Dermis blood vessel endothelial cell (primary cell): ENCODE measurements at places on chromosomes 3 and 15. TPM values are rescaled to one million over a fixed set of nuclear protein-coding genes. Genes with fewer than 3 reads are reported as not detected.

The TNIK gene
- total RNA-seq: 8.2 and 30.3 TPM in 2 replicates

The C3orf70 gene
- total RNA-seq: 2.6 and 2.8 TPM in 2 replicates

GRCh38 chr3:45529697-45530096 is 64.9 kb upstream of the LIMD1 start:
- no peak for DNase-seq

GRCh38 chr3:52820736-52821135 is 9.7 kb downstream of the ITIH4 start:
- peak; percentile 63 for DNase-seq

GRCh38 chr3:36366308-36366707 is 14.0 kb upstream of the STAC start:
- DNase-seq: no peak

- DNase-seq: peak; percentile 12
These were observed 64.3 kb downstream of the FRMD5 start for GRCh38 chr15:44130778-44131177.

- DNase-seq: no peak
These were observed 18.6 kb upstream of the SLC24A5 start for GRCh38 chr15:48102167-48102566.

DNA sequence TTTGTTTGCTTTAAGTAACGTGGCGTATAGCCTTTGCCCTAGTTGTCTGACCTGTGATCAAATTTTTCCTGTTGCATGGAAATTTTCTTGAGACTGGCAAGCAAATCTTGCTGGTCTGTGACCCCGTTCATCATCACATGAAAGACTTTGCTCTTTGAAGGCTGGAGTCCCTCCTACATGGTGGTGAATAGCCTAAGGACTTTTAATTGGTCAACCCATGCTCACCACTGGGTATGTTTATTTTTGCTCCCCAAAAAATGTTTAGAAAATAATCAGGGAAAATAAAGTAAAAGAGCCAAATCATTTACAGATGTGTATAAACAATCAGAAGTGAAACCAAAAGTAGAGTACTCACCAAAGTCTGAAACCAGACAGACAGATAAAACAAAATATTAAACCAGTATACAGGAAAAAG is 1075.3 kb upstream of the ALCAM start:
- no peak for DNase-seq
